Kidney tubule cell (primary cell): ENCODE measurements at places on chromosomes 1 and 21.

DNA sequence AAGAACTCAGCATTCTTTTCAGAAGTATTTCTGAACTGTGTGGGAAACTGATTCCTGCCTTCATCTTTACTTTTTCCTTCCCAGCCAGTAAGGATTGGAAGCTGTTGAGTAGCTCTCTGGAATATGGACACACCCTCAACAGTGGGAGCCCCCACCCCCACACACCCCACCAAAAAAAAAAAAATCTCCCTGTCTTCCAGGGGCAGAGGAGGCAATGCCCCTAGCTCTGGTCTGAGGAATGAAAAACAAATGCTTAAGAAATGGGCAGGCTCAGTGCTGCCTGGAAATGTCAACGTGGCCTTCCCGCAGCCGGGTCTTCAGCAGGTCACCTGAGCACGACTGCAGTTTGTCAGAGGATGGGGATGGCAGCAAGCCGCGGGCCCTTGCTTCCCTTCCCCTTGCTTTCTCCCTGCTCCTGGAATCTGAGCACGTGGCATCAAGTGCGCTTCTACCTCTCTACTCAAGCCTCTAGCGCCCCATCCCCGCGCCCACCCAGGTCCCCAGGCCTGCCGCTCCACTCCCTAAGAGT is 479 bp downstream of the RGS16 start:
- peak; percentile 4 for DNase-seq

- peak; percentile 33 for DNase-seq
These were observed 79.6 kb downstream of the UBR4 start for GRCh38 chr1:19130468-19130867.

GRCh38 chr21:30684506-30684905 is 34.1 kb downstream of the KRTAP21-3 start:
- DNase-seq = no peak

- no peak for DNase-seq
These were observed 31.4 kb upstream of the ACTL8 start for GRCh38 chr1:17723684-17724083.

GRCh38 chr21:39373634-39374033 is 24.7 kb upstream of the HMGN1 start:
- DNase-seq = peak; percentile 55

DNA sequence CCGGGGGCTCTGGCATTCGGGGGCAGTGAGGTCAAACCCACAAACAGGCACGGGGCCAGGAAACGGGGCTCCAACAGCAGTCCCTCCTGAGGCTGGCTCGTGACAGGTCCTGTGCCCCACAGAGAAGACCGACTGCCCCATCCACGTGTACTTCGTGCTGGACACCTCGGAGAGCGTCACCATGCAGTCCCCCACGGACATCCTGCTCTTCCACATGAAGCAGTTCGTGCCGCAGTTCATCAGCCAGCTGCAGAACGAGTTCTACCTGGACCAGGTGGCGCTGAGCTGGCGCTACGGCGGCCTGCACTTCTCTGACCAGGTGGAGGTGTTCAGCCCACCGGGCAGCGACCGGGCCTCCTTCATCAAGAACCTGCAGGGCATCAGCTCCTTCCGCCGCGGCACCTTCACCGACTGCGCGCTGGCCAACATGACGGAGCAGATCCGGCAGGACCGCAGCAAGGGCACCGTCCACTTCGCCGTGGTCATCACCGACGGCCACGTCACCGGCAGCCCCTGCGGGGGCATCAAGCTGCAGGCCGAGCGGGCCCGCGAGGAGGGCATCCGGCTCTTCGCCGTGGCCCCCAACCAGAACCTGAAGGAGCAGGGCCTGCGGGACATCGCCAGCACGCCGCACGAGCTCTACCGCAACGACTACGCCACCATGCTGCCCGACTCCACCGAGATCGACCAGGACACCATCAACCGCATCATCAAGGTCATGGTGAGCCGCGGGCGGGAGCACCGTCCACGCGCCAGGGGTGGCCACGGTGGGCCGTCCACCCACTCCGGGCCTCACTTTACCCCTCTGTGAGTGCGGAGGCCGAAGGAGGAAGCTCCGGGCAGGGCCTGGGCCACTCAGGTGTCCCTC is 14.2 kb downstream of the COL6A2 start:
- DNase-seq = no peak
